ENCODE measurements at places on chromosomes 7 and 10.

DNA sequence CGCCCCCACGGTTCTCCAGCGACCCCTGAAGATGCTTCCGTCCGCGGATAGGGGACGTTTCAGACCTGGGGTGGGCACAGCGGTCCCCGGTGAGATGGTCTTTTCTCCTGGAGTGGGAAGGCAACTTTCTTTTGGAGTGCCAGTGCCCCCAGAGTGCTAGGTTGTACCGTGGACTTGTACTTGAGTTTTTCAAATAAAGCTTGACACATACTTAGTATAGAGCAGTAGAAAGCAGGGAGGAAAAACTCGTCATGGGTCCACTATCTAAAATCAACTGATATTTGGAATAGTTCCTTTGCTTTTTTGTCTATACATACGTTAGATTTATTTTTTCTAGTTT lies 28.4 kb downstream of the RBM20 start:
- DNase-seq: no peak

DNA sequence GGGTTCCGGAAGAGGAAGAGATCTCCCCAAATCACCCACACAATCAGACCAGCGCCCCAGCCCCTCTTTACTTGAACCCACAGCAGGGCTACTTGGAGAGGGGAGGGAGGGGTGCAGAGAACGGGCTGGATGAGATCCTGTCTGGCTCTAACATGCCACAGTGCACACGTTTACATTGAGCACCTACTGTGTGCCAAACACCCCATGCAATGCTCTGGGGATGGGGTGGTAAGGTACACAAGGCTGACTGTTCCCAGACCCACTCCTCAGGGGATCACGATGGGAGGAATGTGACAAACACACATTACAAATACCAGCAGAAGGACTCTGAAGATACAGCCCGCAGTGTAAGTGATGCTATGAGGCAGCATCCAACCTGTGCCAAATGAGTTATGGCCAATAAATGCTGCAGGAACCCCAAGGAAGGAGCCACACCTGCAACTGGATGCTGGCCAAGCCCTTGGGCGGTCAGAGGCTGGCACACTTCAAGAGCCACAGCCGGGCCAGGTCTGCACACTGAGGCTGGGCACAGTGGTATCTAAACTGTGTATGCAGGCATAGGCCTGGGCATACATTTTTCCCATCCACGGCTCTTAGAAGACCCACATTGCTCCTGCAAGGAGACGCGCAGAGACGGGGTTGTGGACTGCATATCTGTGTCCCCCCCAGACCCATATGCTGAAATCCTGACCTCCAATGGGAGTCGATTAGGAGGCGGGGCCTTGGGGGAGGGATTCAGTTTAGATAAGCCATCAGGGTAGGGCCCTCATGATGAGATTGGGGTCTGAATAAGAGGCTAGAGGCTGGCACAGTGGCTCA lies 6.4 kb downstream of the SPOCK2 start:
- no peak for DNase-seq

- no peak for DNase-seq
These were observed 2.0 kb downstream of the GGCT start for GRCh38 chr7:30502470-30503251.

- no peak for DNase-seq
These were observed 332.4 kb downstream of the PTEN start for GRCh38 chr10:88195841-88196240.

DNA sequence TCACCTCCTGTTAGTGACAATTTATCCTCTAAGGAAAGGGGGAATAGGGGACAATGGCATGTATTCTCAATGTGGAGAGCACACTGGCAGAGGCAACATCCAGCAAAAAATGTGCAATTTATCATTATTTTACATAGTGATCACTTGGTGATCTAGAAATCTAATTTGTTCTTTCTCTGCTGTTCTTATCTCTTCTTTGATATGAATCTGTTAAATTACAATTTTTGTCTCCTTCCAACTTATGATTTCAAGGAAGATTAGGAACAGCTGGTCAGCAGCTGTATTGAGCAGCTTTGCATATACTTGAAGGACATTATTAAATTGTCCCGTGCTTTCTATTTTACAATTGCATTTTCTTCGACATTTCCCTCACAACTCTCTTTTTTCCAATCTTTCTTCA lies 213.1 kb downstream of the MAGI2 start:
- DNase-seq: no peak

GRCh38 chr7:5396542-5396941 lies 27.1 kb downstream of the TNRC18 start:
- peak; percentile 47 for DNase-seq

- no peak for DNase-seq
These were observed 56.2 kb upstream of the ABLIM1 start for GRCh38 chr10:114714281-114714741.

DNA sequence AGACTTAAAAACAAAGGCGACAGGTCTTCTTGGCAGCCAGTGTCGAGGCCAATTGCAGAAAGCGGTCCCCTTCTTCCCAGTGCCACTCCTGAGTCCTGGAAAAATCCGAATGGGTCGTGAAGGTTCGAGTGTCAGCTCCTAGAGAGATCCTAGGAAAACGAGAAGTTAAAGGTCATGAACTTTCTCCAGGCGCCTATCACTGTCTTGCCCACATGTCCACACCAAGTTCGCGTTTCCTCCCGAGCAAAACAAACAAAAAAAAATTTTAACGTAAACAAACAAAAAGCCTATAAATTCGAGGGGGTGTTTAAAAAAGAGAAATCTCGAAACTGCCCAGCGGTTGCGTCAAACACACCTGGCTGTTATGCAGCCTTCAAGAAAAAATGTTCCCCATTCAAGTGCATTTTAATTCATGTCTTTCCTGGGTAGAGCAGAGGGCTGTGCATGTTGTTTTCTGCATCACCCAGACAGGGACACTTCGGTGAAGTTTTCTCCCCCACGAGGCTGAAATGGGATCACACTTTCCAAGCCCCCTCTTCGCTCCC lies 1.5 kb downstream of the ARHGAP21 start:
- DNase-seq: no peak

- no peak for DNase-seq
These were observed 11.1 kb downstream of the H2BK1 start for GRCh38 chr7:151198945-151199848.

- DNase-seq: no peak
These were observed 21.1 kb downstream of the DRGX start for GRCh38 chr10:49374740-49375139.
